Fibroblast of pulmonary artery (primary cell): ENCODE measurements at places on chromosomes 16 and 17.
A peak's percentile ranks its signal among the peaks of the same experiment; 100 is the strongest.

GRCh38 chr16:85573696-85574641, 39.2 kb upstream of the GSE1 start:
- DNase-seq, result peak; percentile 85

DNA sequence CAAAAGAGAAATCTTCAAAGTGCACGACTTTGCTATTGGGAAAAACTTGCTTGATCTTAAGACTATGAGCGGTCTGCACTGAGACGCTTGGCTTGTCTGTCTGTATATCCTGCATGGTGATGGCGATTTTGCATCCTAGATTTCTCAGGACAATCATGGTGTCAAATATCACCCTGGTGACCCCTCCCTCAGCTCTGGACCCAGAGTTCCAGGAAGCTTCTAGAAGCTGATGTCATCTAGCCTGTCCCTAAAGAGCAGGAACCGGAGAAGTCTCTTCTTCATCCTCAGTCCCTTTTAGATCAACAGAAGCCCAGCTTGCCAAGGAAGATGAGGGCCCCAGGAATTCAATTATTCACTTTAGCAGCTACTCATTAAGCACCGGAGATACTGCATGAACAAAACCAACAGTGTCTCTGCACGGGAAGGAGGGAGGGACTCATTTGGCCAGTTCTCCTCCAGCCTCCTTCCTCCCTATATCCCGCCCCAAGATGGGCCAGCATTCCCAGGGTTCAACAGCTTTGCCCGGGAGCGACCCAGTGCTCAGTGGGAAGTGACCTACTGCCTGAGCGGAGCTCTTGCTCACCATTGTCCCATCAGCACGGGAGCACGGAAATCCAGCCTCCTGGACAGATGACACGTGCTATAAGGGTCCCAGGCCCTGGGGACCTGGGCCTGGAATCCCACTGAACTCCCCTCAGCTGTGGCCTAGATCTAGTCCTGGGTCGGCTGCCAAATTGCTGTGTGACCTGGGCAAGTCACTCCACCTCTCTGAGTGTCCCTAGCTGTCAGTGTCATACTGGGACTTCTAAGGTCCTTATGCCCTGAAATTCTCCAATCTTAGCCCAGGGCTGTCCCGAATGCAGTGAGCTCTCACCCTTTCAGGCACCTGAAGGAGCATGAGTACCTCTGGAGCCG, 3.8 kb downstream of the EMP2 start:
- DNase-seq, result no peak

DNA sequence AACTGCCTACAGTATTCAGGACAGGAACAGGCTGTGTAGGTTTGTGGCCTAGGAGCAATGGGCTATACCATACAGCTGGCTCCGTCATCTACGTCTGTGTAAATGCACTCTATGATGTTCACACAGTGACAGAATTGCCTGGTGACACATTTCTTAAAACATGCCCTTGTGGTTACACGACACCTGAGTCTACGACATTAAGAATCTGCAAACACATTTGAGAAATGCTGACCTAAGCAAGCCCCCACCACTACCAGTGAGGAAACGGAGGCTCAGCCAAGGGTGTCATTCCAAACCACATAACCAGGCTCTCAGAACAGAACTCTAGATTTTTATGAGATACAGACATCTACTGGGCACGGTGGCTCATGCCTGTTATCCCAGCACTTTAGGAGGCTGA, 23.5 kb downstream of the USP36 start:
- DNase-seq, result no peak

DNA sequence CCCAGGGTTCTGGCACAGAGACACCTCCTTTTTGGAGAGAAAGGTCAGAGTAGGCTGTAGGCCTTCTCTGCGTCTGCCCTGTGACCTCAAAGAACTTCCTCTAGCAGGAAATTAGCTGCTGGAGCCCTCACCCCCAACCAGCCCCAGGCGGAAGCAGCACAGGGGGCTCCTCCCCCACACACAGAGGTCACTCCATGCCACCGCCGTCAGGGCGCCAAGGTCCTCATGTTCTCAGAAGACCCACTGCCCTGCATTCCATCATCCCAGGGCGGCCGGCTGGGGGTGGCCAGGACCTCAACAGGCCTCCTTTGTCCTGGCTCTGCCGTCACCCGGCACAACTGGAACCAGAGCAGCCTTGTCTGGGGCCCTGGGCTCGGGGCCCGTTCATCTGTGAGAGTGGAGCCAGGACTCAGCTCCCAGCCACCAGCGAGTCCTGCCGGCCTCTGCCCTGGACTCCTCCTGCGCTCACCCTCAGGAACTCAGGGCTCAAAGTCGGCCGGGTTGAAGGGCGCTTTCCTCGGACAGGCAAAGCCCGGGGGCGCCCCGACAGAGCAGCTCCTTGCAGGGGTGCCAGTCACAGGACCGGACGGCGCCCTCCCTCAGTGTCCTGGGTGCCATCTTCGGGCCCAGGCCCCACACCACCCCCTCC, 1.2 kb downstream of the TMC6 start:
- no peak for DNase-seq

DNA sequence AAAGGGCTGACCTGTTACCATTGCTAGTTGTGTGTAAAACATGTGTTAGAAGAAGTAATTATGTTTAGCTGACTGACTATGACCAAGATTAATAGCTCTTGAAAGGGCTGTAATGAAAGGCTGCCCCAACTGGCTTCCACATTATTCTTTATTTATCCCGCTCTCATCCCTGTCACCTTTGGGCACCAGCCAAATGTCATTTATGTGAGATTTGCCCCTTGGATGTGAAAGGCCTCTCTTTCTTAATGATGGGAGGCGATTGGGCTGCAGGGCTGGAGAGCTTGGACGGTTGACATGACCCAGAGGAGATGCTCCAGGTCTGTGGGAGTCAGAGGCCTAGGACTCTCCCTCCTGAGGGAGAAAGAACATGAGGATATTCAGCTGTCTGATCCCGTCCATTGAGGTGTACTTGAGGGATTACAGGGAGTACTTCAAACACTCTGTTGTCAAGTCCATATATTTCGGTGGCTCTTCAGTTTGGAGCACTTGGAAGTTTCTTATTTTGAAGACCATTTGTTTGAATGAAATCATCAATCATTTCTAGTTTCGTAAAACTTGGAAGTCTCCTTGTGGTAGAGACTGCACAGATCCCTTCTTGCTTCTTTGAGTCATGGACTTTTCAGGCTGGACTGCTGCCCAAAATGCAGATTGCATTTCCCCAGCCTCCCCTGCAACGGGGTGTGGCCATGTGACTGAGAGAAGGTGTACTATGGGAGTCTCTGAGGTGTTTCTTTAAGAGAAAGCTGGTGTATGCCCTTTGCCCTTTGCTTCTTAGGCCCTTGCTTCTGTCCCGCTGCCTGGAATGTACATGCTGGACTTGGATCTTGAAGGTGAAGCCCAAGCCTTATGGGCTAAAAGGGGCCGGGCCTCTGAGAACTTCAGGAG, 51.3 kb downstream of the FTO start:
- peak; percentile 71 for DNase-seq
